ENCODE measurements at places on chromosomes 2 and 18.

GRCh38 chr2:235394278-235394828, 99.5 kb upstream of the AGAP1 start:
- no peak for DNase-seq

DNA sequence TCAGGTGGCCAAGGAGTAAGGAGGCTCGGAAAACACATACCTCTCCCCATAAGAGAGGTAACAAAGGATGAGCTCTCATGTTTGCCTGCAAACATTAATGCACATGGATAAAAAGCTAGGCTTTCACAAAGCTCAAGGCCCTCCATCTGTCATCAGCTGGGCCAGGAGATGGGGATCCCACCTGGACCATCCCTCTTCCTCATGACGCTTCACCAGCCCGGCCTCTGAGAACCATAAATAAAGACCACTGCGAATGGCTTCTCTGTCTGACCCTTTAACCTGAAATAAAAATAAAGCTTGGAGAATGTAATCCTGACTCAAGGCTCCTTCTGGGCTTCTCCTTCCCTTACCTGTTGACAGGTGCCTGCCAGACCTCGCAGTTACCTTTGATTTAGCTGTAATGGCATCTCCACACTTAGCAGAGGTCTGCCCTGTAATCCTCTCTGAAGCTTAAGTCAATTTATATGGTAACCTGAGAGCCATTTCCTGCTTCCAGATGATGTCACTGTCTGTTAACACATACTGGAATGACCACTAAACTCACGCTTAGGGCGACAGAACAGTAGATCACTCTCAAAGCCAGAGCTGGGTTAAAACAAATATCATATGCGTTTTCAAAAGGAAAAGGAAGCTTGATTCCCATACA, 29.3 kb upstream of the FOXI3 start:
- DNase-seq: no peak

DNA sequence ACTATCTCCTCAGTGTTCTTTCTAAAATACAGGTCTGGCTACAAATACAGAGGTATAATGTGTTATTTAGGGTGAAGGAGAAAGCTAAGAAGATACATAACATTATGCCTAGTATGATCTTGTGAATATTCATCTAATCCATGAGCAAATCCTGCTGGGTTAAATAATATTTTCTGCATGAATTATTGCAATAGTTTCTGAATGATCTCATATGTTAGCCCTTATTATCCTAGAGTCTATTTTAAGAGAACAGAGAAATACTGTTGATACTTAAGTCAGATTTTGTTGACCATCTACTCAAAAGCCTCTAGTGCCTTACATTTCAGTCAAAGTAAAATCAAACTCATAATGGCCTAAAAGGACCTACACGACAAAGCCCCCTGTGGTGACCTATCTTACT, 382.3 kb downstream of the FIGN start:
- DNase-seq: no peak

GRCh38 chr2:67216103-67216502, 181.0 kb upstream of the ETAA1 start:
- DNase-seq: no peak

GRCh38 chr18:66972681-66973080, 368.8 kb upstream of the CDH19 start:
- DNase-seq: no peak

GRCh38 chr2:240341064-240341463, 94.4 kb upstream of the GPC1 start:
- DNase-seq: no peak

- no peak for DNase-seq
These were observed 47.8 kb downstream of the LRRTM1 start for GRCh38 chr2:80256782-80257167.

- DNase-seq: no peak
These were observed at the start of gene UGT1A3 for GRCh38 chr2:233728723-233729301. Gene UGT1A3 (plus strand): TSS chr2:233729042. CDS start chr2:233729127, 85 bp downstream.

DNA sequence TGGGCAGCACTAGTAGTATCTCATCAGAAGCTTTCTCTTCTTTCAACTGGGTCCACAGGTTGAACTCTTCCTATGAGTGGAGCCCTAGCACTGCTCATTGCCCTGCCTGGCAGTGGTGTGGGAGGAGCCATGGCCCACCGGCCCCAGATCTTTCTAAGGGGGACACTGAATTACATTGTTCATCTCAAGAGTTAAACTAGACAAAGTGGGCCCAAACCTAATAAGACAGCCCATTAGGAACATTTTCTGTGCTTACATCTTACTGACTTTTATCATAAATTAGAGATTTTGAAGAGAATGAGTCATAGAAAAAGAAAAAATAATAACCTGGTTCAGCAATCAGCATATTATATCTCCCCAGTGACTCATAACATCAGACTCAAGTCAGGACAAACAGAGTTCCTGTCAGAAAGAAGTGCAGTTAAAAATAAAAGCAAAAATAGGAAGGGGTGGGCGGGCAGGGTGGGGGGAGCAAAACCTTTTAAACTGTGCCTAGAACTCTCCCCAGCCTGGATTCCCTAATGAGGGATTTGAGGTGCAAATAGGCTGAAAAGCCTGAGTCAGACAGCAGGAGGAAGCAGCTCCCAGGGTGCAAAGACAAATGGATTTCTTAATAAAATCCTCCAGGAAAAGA, 161.6 kb upstream of the TRIB2 start:
- no peak for DNase-seq

DNA sequence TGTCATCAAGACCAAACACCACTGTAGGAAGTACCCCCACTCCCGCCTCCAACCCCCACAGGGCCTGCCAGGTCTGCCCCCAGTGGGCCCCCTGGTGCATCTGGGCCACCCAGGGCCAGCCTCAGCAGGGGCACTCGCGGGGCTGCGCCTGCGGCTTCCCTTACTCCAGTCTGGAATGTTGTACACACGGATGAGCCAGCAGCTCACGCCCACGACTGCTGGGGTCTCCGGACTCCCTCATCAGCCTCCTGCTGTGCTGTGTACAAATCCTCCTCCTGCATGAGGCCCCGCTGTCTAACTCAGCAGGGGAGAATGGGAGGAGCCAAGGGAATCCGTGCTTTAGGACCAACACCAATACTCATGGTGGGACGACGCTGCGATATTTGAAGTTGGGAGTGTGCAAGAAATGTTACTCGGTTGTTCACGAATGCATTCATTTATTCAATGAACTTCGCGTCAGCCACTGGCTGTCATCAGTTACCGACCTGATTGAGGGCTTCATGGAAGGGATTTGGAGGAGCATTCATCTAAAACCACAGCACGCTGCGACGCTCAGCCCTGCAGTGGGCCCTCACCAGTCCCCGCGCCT, 654 bp upstream of the ASB1 start:
- no peak for DNase-seq

GRCh38 chr2:235841863-235842262, 326.3 kb downstream of the GBX2 start:
- no peak for DNase-seq

- DNase-seq: peak; percentile 67
These were observed 2.8 kb downstream of the IHH start for GRCh38 chr2:219057709-219058540.

DNA sequence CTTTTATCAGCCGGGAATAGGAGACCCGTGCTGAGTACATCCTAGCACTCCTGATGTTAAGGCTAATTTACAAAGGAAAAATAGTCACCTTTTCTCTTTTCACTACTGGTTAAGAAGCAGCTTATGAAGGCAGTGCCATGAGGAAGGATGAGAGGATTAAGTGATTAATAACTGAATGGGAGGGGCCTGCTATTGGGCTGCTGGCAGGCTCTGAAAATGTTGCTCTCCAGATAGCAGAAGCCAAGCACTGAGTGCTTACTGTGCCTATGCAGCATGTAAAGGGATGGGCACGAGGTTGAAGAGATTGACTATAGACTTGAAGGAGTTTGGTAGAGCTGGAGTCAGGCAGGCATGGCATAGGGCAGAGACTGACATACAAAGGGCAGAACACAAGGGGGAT, 282.4 kb upstream of the THSD7B start:
- DNase-seq: no peak

- DNase-seq: no peak
These were observed 155.9 kb upstream of the MAP3K20 start for GRCh38 chr2:172919732-172920131.
